ENCODE measurements at places on chromosomes 1 and 21.
A peak's percentile ranks its signal among the peaks of the same experiment; 100 is the strongest.

DNA sequence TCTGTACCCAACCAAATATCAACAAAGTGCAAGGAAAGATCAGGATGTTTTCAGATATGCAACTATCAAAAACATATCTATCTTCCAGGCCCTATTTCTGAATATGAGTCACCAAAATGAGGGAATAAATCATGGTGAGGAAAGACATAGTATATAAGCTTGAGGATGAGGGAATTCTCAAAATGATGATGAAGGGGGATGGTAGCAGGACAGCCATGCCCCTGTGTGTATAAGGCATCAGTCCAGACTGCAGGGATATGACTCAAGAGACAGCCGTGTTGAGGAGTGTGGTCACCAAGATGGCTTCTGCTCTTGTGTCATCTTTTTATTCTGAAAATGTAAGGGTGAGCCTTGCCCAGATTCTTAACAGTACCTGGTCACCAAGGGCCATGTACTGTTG lies 4.4 kb upstream of the WDR64 start:
- DNase-seq = no peak

- DNase-seq = no peak
These were observed 16.6 kb downstream of the CACNA1S start for GRCh38 chr1:201095581-201095980.

- DNase-seq = no peak
These were observed 18.9 kb downstream of the DBT start for GRCh38 chr1:100230765-100231164.

DNA sequence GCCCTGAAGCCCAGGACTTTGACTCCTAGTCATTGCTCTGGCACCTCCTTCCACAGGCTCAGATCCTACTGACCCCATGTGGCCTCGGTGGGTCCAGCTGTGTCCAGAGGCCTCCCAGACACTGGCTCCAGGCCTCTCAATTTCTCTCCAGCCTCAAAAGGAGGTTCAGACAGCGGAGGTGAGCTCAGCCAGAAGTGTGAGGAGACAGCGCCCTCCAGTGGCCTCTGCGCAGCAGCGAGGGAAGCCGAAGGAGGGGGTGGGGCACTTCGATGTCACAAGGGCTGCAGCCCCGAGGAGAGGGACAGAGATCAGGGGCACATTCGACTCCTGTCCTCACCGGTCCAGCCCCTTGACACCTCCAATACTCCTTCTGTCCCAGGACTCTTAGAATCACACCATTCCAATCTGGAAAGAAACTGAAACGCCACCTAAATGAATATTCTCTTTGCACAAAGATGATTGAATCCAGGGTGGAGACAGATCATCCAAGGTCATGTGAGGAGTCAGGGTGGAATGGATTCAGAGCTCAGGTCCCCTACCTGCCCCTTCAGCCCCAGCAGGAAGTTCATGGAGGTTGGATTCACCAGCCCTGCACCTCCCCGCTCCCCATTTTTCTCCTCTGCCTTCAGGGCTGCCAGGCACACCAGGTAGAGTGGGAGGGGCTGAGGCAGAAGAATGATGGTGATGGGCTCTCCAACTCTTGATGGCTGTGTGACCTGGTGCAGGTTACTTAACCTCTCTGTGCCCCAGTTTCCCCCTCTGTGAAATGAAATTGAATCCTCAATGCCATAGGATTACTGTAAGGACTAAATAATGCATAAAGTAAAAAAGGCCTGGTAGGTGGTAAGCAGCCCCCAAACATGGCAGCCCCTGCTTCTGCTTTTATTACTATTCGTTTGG lies 34.8 kb upstream of the ZBTB40 start:
- peak; percentile 30 for DNase-seq

DNA sequence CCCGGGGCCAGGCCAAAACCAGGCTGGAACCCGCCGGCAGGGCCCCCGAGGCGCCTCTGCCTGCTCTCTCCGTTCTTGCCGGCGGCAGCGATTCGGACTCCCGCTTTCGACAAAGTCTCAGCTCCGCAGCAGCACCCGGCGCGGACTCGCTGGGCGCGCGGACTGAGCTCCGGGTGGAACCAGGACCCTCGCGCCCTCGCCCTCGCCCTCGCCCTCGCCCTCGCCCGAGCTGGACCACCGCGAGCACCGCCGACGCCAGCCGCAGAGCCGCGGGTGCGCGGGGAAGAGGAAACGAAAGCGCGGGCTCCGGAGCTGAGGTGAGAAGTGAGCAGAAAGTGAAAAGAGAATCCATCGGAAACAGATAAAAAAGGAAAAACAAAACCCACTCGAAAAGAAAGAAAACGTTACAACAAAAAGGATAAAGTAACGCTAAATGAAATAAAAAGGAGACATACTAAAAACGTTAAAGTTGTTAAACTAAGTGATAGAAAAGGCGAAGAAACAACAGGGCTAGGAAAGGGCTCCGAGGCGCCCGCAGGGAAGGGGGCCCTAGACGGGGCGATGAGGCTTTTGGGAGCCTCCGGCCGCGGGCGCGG lies 64.9 kb downstream of the MEF2D start:
- peak; percentile 16 for DNase-seq
